DMS79 treated with DMSO at 0.1 percent for 48 hours (cell line): ENCODE measurements at places on chromosomes 11 and 22.
A peak's percentile ranks its signal among the peaks of the same experiment; 100 is the strongest.

DNA sequence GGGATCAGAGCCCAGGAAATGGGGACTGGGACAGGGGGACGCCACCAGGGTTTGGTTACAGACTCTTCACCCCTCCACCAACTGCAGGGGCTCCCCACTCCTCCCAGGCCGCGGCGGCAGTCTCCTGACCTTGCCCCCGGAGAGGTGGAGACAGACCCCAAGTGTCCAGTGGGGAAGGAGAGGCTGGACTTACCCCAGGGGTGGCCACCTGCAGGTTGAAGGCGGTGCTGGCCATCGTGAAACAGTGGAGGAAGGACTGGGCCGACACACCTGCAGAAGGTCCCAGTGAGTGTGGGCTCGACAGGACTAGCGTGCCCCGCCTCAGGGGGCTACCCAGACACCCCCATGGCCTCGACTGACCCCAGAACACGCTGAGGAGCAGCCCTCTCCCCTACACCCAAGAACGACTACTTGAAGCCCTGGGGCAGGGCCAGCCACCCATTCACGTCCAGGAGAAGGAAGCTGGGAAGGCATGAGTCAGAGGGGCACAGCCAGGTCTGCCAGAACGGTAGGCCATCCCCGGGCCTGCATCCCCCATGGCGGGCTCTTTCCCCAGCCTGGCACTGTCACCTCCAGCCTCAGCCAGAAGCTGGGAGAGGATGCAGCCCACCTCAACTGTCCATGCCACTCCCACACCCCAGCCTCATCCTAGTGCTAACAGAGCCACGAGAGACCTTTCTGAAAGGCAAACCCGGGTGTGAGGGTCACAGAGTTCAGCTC is 2.3 kb downstream of the GATD1 start:
- DNase-seq = no peak

DNA sequence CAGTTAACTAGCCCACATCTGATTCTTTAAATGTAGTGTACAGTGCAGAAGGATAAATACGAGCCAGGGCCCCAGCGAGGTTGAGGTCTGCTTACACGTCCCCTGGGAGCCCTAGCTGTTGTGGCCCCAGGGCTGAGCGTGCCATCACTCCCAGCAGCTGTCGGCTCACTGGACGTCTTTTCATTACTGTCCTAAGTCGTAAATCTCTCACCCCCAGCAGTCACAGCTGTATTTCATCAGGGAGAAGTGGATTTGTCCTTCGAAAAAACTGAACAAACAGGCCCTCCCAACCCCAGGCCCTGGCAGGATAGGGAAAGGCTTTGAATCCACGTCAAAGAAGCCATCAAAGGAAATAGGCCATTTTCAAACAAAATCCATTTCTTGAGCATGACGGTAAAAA is 110.4 kb upstream of the CSNK2A3 start:
- DNase-seq = peak; percentile 62

- no peak for DNase-seq
Observed at GRCh38 chr11:122226810-122227379, 110.9 kb upstream of the BLID start.

DNA sequence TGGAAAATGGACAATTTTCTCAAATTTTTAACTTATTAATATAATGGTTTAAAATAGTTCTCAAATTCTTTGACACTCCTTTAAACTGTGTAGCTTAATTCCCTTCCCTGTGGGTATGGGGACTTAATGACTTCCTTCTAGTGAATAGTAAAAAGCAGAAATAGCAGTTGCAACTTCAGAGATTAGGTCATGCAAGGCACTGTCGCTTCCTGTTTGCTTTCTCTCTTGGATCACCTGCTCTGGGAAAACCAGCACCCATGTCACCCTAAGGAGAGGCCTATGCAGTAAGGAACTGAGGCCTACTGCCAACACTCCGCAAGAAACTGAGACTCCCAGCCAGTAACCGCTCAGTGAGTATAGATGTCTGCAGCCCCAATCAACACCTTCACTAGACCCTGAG is 5.5 kb upstream of the PANX3 start:
- DNase-seq = no peak

DNA sequence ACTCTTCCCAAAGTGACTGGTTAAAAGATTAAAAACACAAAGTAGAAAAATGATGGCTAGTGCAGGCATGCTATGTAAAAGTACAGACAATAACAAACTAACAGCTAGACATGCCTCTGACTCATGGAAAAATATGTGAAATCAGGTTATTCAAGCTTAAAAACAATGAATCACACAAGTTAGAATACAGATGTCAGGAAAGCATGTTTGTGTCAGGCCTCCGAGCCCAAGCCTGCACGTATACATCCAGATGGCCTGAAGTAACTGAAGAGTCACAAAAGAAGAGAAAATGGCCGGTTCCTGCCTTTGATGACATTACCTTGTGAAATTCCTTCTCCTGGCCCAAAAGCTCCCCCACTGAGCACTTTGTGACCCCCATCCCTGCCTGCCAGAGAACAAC is 110.1 kb downstream of the NOX4 start:
- DNase-seq = no peak

GRCh38 chr11:123518496-123519054 is 88.5 kb downstream of the GRAMD1B start:
- no peak for DNase-seq

GRCh38 chr22:18028817-18029527 is 4.6 kb upstream of the MICAL3 start:
- DNase-seq = no peak

DNA sequence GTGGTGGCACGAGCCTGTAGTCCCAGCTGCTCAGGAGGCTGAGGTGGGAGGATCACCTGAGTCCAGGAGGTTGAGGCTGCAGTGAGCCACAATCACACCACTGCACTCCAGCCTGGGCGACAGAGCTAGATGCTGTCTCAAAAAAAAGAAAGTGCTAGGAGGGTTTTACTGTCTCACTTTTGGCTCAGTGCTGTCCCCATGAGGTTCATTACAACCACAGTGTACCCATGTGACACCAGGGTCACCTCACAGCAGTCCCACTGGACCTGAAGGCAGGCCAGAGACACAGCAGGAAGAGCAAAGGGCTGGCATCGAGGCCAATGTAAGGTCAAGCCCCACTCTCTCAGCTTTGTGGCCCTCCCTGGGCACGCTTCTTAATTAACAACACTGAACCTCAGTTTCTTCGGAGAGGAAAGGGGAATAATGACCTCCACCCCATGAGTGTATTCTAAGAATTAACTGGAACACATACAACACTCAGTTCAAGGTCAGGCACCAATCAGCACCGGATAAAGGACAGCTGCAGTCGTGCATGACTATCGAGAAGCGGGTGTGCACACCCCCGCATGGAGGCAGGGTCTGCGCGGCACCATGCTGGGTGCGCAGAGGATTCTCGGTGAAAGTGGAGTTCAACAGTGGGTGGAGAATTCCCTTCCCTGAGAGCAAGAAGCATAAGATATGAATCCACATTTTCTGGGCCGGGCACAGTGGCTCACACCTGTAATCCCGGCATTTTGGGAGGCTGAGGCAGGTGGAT is 30.9 kb upstream of the BAIAP2L2 start:
- DNase-seq = no peak

DNA sequence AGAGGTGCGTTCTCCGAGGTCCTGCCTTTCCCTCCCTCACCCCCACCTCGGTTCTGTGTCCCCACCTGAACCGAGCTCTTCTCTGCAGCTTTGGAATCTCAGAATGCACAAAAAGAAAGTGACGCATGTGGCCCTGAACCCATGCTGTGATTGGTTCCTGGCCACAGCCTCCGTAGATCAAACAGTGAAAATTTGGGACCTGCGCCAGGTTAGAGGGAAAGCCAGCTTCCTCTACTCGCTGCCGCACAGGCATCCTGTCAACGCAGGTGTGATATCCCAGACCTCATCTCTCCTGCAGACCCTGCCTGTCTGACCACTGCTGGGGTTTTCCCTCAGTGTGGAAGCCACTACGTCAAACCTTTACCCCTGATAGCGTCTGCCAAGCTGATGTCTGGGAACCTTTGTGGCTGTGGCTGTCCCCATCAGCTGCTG is 13.9 kb downstream of the ACP2 start:
- DNase-seq = peak; percentile 40

- no peak for DNase-seq
Observed at GRCh38 chr11:68976563-68976962, 4.2 kb downstream of the MRGPRD start.

GRCh38 chr22:50045211-50046018 is 12.7 kb downstream of the TTLL8 start:
- no peak for DNase-seq

GRCh38 chr11:104908186-104908531 is 9.9 kb upstream of the CASP12 start:
- DNase-seq = no peak

- DNase-seq = no peak
Observed at GRCh38 chr11:120834686-120835210, 189.2 kb upstream of the TBCEL start.

DNA sequence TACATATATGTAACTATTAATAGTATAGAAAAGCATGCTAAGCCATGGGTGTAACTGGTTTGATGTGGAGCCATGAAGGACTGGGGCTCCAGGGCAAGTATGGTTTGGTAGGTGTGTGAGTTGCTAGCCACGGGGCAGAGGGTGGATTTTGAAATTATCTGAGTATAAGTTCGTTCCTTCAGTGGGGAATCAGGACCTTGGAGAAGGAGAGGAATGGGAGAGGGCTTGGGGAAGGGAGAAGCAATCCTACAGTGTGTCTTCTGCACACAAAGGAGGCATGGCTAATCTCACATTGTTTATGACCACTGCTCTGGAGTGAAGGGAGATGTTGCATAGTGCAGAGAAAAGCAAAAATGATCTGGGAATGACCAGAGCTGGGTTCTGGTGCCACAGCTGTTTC is 127.8 kb upstream of the CADM1 start:
- DNase-seq = no peak

GRCh38 chr11:122931510-122931909 is 49.0 kb downstream of the JHY start:
- no peak for DNase-seq

DNA sequence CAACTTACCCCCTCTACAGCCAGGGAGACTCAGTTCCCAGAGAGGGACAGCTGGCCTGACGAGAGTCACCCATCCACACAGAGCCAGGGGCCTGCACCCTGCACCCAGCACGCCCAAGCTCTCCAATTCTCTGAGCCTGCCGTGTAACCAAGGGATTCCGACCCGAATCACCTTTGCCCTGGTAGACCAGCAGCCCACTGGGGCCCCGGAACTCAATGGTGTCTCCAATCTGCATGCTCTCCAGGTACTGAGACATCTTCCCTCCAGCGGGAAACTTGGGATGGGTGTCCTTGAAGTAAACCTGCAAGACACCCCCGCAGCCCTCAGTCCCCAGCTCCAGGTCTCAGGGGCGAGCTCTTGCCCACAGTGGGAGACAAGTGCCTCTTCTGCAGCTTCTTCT is 12.4 kb downstream of the ATP5MGL start:
- DNase-seq = no peak

- DNase-seq = peak; percentile 35
Observed at GRCh38 chr11:16612566-16613261, 125.7 kb upstream of the C11orf58 start.

DNA sequence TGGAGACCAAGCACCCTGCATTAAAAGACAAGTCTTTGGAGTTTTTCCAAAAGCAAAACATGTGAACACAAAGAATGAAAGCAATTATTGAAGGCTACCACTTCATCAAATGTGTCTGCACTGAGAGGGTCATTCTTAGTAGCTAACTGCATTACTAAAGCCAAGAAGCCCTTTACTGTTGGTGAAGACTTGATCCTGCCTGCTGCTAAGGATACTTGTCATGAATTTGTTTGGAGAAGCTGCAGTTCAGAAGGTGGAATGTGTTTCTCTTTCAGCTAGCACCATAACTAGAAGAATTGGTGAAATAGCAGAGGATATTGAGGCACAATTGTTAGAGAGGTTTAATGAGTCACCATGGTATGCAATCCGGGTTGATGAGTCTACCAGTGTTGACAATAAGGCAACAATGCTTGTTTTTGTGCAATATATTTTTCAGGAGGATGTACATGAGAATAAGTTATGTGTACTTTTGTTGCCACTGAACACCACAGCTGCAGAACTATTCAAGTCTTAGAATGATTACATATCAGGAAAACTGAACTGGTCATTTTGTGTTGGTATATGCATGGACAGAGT is 457.3 kb upstream of the ISX start:
- no peak for DNase-seq

DNA sequence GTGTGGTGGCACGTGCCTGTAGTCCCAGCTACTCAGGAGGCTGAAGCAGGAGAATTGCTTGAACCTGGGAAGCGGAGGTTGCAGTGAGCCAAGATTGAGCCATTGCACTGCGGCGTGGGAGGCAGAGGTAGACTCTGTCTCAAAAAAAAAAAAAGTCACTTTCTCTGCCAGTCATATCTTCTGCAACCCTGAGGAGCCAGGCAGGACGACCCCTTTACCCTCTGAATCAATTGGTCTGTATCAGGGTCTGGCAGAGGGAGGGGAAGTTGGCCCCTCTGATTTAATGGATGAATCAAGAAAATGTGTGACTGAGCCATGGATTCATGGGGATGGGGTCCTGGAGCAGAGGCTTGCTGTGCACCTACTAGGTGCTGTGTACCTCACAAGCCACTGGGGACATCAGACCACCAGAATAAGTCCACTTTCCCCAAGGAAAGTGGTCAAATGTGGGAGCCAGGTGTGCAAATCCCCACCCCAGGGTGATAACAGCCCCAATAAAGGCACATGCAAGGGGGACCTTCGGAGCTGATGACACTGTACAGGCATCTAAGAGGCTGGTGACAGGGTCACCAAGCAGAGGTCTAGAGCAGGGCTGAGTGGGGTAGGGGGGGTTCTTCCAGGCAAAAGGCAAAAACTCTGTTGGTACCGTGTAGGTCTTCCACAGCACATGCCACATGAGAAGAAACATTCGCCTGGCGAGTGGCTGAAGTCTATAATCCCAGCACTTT is 29.0 kb downstream of the TXN2 start:
- DNase-seq = no peak

DNA sequence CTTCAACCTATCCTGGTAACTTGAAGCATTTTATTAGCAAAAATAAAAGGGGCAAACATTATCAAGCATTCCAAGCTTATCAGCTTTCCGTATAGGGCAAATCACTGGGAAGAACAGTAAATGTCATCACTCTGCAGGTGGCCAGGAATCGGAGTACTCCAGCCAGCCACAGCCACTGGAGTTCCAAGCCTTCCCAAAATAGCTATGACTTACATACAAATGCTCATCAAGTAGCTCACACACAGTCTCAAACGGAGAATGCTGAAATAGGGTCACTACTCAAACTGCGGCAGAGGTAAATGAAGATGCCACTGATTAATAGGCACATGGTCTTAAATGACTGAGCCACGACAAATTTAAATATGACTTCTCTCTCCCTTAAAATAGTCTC is 2.1 kb downstream of the USP28 start:
- DNase-seq = no peak

- no peak for DNase-seq
Observed at GRCh38 chr11:129451524-129451923, 75.9 kb downstream of the BARX2 start.

GRCh38 chr11:74720596-74721478 is 10.4 kb downstream of the CHRDL2 start:
- DNase-seq = no peak

- DNase-seq = no peak
Observed at GRCh38 chr22:36546092-36546804, 17.3 kb upstream of the EIF3D start.
